ENCODE measurements at places on chromosomes 5 and 9.

GRCh38 chr9:92467041-92467440 lies 15.3 kb downstream of the ASPN start:
- no peak for DNase-seq

GRCh38 chr9:85136507-85136906 lies 467.0 kb downstream of the NTRK2 start:
- no peak for DNase-seq

DNA sequence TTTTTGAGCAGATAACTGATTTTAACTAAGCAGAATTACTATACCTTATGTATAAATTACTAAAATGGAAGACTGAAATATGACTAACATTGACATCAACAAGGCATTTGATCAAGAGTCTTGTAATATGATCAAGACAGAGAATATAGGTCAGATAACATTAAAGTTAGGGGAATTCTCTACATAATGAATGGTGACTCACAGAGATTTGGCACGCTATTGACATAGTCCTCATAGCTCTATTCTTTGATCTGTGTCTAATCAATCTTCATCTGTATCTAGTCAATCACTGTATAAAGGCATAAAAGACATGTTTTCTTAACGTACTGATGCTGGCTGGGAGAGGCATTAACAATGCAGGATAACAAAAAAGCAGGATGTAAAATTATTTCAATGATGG lies 17.4 kb downstream of the ABITRAM start:
- DNase-seq = no peak

DNA sequence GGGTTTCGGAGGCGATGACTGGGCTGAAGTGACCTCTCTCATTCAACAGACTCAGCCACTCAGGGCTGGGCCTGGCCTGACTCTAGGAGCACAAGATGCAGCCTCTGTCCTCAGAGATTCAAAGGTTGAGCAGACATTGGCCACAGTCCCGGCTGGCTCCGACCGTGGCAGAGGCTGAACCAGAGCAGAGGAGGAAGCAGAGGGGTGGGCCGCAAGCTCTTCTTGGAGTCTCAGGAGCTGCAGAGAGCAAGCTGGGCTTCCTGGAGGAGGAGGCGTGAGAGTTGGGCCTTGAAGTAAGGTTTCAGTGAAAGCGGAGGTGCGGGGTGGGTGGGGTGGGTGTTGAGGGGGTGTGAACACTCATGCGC lies 37.6 kb downstream of the ALG2 start:
- DNase-seq = no peak

- peak; percentile 80 for DNase-seq
These were observed 171.6 kb downstream of the PAX5 start for GRCh38 chr9:36862206-36863145.

DNA sequence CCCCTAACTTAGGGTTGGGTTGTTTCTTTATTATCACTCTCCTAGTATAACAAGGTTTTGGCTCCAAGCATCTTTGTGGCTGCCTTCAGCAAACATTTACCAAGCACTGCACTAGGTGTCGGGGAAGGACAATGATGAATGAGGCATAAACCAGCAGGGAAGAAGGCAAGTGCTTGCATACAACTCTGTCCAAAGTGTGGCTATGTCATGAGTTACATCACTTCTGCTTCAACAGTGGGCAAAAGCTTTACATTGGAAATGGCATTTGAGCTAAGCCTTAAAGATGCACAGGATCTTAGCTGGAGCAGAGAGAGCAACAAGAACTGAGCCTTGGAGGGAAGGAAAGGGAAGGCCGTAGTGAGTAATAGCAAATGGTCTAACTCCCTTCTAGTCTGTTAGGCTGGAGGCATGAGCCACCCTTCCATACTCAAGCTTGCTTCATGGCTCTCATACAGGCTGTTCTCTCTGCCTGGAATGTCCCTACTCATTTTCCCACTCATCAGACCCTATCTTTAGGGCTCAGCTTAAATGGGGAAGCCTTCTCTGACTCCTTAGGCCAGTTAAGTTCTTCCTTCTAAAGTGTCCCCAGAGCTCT lies 121.8 kb downstream of the SEMA6A start:
- no peak for DNase-seq

GRCh38 chr9:104885818-104886709 lies 41.9 kb downstream of the ABCA1 start:
- DNase-seq = peak; percentile 100

- DNase-seq = peak; percentile 46
These were observed 2.2 kb upstream of the CLINT1 start for GRCh38 chr5:157860898-157861890.

DNA sequence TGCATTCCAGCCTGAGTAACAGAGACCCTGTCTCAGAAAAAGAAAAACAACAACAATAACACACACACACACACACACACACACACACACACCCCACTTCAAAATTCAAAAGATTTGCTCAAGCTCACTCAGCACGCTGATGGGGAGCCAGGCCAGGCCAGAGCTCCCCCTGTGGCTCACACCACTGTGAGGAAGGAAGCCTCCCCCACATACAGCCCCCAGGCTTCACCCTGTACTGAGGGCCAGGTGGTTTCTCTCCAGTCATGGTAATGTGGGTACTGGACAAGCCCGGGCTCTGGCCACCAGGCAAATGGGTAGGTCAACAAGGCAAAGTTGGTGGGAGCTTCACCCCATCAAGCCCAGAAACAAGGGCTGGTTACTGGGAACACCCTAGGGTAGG lies 19.0 kb downstream of the ATOX1 start:
- no peak for DNase-seq

- no peak for DNase-seq
These were observed 86.8 kb downstream of the LHX2 start for GRCh38 chr9:124098141-124098905.

GRCh38 chr5:155729684-155730059 lies 597.3 kb upstream of the SGCD start:
- no peak for DNase-seq

DNA sequence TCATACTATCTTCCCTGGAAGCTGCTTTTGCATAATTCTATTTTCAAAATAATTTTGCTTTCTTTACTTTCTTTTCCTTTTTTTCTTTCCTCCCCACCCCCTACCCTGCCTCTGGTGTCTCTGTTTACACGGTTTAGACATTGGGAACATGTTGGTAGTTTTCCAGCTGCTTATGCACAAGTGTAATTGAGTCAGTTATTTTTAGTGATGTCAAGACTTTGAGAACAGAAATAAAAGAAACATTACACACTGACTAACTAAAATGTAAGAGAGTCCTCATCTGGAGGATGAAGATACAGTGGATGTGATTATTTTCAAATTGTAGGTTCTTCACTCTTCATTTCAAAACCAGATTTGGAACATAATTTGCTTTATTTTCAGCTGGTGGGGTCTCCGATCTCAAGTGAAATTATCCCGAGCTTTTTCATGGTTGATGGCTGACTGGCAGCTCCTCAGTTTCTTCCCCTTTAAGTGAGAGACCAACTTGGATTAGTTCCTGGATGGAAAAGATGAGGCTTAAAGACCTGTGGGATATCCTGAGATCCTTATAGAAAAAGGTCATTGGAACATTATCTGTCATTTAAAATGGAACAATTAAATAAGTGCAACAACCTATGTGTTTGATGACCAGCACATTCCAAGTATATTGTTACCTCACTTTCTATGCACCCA lies 154.4 kb upstream of the ZNF462 start:
- no peak for DNase-seq

DNA sequence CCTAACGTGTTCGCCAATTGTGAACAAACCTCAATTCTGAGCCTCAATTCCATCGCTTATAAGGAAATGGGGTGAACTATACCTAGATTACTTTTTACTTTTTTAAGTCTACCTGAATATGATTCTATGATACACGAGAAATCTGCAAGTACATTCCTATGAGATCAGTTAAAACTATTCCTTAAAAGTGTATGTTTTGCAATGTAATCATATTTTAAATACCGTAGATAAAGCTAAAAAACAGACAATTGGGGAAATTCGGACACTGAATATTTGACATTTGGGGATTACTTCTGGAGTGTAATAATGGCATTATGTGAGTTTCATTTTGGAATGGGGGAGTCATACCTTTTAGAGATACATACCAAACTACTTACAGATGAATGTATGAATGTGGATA lies 62.3 kb downstream of the STRBP start:
- no peak for DNase-seq

DNA sequence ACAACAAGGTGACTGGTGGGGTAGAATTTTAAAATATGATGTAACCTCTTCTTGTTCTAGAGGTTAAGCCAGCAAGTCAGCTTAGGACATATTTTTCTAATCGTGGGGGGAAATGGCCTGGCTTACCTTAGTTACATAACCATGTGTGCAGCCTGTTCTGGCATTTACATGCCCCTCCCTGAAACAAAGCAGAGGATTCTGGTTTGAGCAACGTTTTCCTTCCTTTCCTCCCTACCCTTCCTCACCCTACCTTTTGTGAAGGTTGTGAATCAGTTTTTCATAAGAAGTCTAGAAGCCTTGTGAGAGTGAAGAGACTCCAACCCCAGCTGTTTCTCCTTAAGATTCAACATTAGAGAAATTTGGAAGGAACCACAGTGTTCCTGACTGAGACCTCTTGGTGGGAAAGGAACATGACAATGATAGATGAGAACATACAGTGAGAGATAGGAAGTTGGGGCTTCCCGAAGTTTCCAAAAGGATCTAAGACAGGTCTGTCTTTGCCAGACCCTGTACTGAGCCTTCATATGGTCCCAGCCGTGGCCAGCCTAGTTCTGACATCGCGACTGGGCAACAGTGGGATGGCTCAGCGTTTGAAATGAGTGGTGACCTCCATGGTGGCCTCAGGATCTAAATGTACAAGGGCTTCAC lies 365.2 kb downstream of the SPATA31D1 start:
- no peak for DNase-seq

GRCh38 chr5:37005946-37006540 lies 129.5 kb downstream of the NIPBL start:
- DNase-seq = no peak

GRCh38 chr5:150135557-150136304 lies 19.9 kb downstream of the PDGFRB start:
- DNase-seq = no peak

- DNase-seq = no peak
These were observed 38.7 kb downstream of the JAKMIP2 start for GRCh38 chr5:147743678-147744374.

- no peak for DNase-seq
These were observed 201.1 kb upstream of the MVB12B start for GRCh38 chr9:126125577-126125976.

GRCh38 chr5:89095341-89095740 lies 212.4 kb upstream of the MEF2C start:
- DNase-seq = no peak

GRCh38 chr5:143664623-143665022 lies 147.3 kb upstream of the HMHB1 start:
- no peak for DNase-seq

- DNase-seq = no peak
These were observed 17.8 kb downstream of the ENTREP1 start for GRCh38 chr9:69342769-69343168.

DNA sequence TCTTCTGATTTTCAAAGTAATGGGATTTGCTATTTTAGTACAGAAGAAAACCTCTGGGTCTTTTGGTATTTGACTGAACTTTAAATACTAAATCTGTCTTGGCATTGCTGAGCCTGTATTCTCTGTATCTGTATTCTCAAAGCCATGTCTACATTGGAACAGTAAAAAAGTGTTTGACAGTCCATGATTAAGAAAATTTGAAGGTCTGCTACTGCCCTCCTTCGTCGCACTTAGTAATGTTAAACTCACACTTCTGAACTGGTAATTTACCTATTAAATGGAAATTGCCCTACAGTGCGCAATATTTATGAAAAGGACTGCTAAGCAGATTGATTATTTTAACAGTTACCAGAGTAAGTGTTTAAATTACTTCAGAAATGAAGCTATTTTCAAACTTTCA lies 165.7 kb upstream of the SMC2 start:
- no peak for DNase-seq

DNA sequence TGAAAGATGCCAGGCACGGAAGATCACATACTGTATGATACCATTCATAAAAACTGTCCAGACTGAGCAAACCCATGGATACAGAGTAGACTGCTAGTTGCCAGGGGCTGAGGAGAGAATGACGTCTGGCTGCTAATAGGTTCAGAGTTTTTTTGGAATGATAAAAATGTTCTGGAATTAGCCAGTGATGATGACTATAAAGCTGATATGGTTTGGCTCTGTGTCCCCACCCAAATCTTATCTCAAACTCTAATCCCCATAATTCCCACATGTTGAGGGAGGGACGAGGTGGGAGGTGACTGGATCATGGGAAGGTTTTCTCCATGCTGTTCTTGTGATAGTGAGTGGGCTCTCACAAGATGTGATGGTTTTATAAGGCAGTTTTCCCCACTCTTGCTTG lies 37.4 kb downstream of the CAMSAP1 start:
- no peak for DNase-seq

DNA sequence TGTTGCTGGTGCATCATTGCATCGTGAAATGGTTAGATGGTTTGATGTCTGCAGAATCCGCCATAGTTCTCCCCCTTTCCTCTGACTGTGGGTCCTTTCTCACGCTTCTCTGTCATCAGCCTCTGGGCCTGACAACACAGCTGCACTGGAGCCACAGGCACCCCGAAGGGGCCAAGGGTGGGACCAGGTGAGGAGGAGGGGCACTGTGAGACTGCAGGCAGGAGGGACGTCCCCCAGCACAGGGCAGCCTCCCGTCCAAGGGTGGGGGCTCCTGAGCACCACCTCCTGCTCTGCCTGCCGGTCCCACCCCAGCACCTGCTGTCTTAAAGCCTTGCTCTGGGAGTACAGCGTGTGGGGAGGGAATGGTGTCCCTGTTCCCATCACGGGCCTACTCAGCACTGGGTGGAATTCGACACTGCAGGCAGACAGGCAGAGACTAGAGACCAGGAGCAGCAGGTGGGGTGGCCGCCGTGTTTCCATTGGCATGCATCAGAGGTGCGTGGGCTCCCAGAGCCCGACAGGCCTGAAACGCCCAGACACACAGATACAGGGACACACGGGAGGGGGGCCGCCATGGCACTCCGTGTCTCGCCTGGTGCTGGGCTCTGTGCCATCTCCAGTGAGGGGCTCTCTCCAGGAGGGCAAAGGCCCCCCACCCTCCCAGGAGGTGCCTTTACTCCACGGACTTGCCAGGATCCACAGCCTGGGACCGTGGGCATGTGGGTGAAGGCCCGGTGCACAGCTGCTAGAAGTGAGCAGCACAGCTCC lies 15.0 kb downstream of the CACNA1B start:
- no peak for DNase-seq

GRCh38 chr5:78837836-78838235 lies 147.3 kb downstream of the ARSB start:
- no peak for DNase-seq

DNA sequence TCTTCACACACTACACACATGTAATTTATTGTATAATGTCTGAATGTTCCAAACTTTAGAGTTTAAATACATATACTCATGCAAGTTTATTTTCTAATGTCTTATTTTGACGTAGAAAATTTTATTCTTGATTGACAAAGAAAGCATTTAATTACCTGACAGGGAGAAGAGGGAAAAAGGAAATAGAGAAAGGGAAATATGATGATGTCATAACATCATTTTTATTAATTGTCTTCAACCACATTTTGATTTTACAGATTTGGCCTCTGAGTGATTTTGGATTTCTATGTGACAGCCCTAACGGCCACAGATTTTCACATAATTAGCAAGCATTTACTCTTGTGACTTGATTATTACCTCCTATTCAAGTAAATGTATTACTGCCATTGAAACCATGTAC lies 106.1 kb upstream of the FSTL4 start:
- no peak for DNase-seq
